ENCODE measurements at places on chromosomes 4 and X.

GRCh38 chr4:79831701-79832514 is 241.1 kb downstream of the ANTXR2 start:
- DNase-seq: no peak

DNA sequence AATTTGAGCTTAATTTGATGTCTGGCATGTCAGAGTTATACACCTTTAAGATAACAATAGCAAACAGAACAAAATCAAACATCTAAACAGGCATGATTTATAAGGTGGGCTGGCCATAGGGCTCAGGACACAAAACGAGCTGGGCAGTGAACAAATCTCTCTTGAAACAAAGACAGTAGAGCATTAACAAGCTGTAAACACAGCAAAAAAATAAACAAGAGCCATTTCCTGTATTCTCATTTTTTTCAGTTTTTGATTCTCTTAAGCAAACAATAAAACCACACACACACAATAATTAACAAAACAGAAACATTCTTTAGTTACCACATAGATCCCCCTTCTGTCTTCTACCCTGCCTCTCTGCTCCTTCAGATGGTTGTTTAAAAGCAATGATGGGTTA is 68.3 kb upstream of the TMEM150C start:
- no peak for DNase-seq

GRCh38 chr4:172830295-172830764 is 338.3 kb upstream of the GALNT7 start:
- no peak for DNase-seq

DNA sequence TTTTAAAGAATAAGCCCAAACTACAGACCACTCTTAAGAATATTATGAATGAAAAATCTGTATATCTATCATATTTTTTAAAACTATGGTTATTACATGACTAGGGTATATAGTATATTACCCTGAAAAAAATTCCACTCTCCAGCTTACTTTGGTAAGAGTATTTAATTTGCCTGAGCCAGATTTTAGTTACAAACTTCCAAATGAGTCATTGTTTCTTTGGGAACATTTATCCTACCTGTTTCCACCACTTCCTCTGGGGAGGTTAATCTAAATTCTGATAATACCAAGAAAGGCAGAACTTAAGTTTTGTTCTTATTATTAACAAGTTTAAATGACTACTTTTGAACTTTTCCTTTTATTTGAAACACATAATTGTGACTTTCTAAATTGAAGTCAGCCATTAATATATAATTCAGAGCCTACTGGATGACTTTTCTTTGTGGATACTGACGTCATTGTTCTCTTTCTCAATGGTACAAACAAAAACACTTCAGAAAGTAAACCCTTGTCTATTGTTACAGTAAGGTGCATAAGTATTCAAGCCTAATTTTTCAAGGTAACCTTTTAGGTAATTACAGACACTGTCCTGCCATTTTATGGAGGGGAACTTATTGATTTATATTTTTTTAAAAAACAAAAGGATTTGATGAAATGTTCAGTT is 135.6 kb upstream of the TLL1 start:
- DNase-seq: no peak

- DNase-seq: no peak
Measured at GRCh38 chr4:53617101-53617680, 25.9 kb upstream of the LNX1 start.

DNA sequence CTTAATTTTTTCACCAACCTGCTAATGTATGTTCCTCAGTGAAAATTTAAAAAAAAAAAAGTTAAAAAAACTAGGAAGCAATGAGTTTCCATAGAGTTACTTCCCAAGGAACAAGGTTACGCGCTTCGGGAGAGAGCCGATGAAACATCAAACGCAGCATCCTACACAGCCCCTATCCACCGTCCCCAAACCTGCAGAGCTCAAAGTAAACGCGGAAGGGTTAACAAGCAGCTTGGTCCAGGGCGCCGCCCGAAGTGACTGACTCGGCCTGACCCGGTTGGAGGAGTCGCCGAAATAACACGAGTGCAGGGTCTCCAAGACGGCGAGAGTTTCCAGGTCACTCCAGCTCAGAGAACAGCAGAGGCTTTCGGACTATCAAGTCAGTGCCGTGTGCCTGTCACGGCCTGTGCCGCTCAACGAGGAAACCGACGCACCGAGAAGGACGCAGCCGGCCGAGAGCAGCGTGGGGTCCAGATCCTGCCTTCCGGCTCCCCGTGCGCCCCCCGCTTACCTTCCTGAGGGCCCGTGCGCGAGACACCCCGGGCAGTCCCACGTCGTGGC is 512 bp downstream of the NOP14 start:
- DNase-seq: no peak

GRCh38 chr4:99624141-99624719 is 33.4 kb downstream of the C4orf54 start:
- no peak for DNase-seq

DNA sequence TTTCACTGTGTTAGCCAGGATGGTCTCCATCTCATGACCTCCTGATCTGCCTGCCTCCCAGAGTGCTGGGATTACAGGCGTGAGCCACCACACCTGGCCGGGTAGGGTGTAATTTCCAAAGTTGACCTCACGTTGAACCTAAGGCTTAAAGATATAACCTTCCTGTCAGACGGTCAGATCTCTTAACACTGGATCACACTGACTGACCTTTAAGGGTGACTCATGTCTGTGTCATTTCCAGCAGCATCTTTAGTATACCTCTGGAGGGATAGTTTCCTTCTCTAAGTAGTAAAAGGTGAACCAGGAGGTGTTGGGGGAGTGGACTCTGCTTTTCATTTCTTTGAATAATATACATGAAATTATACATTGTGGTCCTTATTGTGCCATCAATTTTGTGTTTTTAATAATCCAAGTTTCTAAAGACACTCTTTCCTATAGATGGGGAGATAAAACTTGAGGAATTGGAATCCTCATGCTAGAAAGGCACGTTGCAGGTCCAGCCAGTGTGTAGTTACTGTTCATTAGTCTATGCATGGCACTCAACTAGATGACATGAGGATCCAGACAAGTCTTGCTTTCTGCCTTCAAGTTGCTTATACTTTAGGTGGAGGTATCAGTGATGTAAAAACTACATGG is 45.7 kb downstream of the ARHGAP10 start:
- DNase-seq: no peak

DNA sequence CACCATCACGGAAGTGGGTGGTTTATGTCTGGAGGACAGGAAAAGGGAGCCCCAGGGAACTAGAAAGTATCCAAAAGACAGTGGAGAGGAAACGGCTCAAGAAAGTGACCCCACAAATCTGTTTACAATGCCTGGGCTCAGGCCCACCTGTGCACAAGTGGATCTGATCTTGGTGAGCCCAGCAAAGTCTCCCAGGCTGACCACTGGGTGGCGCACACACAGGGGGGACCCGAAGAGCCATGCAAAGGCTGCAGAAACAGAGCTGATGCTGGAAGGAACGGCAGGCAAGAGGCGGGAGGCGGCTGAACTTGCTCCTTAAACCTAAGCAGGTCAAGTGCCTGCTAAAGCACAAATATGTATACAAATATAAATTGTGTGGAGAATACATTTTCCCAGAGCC is 9.6 kb downstream of the HAUS7 start:
- DNase-seq: no peak

DNA sequence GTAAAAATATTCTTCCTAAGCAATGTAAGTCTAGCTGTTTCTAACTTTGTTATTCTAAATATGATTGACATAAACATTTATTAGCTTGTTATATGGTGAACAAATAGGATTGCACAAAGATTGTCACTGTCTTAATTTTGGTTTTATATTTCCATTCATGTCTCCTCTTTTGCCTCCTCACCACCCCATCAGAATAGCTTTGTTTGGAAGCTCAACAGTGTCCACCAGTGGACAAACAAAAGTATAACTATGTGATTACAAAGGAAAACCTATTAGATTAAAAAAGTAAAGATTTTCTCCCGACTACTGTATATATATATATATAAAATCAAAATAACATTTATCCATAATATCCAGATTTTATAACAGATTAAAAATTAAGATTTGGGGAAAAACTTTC is 468.2 kb downstream of the ZIC3 start:
- no peak for DNase-seq

All from stimulated activated CD8-positive, alpha-beta memory T cell treated with anti-CD3 and anti-CD28 coated beads, Interleukin-4, amount 100 ng/mL, for 4 hours (primary cell).